ENCODE measurements at places on chromosomes 11 and 22. TPM values are rescaled to one million over a fixed set of nuclear protein-coding genes. Genes with fewer than 3 reads are reported as not detected.

GRCh38 chr22:33124471-33124870 is 66.3 kb upstream of the SYN3 start:
- DNase-seq: no peak

- DNase-seq: no peak
Measured at GRCh38 chr11:87437133-87437843, 399.6 kb downstream of the TMEM135 start.

The SLCO2B1 gene
- 4.6 TPM for total RNA-seq

DNA sequence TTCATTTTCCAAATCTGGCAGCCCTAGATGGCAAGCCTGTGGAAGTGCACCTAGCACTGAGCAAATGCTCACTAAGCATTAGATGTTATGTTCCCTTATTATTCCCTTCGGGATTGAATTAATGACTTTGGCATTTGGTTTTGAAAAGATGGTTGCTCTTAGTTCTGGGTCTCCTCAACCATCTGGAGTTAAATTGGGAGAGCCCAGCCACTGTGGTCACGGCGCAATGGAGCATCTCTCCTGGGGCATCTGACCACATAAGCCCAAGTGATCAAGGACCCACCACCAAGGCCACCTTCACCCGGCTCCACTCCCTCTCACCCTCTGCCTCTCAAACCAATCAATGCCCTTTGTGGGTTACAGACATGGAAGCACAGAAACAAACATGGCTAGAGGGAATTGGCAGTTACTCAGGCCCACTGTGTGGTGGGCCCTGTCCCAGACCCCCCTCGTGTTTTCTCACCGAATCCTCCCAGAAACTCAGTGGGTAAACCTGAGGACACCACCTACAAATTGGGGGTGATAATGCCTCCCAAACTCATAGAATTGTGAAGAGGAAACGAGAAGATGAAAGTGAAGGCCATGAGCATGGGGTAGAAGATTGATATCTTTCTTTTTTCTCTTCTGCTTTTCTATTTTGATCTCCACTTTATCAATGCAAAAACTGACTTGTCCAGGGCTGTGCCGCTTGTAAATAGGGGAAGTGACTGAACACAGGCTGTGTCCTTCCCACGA is 52.2 kb downstream of the IRAG1 start:
- no peak for DNase-seq

- DNase-seq: no peak
Measured at GRCh38 chr11:33463059-33463458, 205.9 kb downstream of the HIPK3 start.

GRCh38 chr11:8085011-8085645 is 4.1 kb downstream of the TUB start:
- no peak for DNase-seq

The IGF2 gene
- 28.6 TPM for total RNA-seq

DNA sequence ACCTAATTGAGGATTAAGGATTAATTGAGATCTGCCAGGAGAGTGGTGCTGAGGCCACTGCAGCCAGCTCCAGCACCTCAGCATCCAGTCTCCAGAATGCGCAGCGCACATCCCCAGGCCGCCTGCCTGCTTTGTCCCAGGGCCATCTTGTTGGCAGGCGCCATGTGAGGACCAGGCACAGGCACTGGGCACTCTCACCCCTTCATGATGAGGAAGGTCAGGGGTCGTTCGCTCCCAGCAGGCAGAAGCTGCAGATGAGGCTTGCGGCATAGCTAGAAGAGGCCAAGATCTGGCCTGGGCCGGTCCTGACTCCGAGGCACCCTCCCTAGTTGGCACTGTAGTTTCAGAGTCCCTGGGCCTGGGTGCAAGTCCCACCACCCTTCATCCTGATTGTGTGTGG is 6.4 kb downstream of the CABP2 start:
- no peak for DNase-seq

GRCh38 chr11:133928628-133929059 is 28.1 kb downstream of the IGSF9B start:
- no peak for DNase-seq

DNA sequence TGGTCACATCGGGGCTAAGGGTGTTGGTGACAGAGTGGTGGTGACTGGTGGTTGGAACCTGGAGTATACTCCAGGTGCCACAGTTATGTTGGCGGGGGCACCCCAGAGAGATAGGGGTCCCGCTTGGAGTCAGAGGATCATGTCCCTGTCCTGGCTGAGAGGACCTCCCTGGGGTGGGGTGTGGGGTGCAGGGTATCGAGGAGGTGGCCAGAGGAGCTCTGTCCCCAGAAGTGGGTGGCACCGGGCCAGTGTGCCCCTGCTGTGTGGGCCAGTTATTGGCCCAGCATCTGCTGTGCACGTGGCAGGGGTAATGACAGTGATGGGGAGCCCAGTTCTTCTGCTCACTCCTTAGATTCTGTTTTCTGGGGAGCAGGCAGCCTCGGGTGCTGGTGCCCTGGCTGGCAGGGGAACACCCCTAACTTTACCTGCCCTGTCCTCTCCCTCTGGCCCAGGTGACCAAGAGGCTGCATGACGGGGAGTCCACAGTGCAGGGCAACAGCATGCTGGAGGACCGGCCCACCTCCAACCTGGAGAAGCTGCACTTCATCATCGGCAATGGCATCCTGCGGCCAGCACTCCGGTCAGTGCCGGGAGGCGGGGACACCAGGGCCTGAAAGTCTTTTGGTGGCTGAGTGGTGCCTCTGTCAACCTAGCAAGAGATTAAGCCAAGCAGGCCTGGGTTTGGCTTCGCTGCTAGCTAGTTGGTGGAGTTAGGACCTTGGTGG is 56.3 kb downstream of the MYO7A start:
- no peak for DNase-seq

- DNase-seq: no peak
Measured at GRCh38 chr11:23399995-23400394, 539.7 kb upstream of the CCDC179 start.

GRCh38 chr11:46381048-46381818 is at the start of gene MDK:
Gene MDK (plus strand): TSS chr11:46381669. CDS start chr11:46382058, 389 bp downstream.
- DNase-seq: peak; percentile 23

GRCh38 chr11:133835593-133836548 is 9.4 kb downstream of the SPATA19 start:
- DNase-seq: no peak

The EFEMP2 gene
- total RNA-seq: 20.6 TPM

DNA sequence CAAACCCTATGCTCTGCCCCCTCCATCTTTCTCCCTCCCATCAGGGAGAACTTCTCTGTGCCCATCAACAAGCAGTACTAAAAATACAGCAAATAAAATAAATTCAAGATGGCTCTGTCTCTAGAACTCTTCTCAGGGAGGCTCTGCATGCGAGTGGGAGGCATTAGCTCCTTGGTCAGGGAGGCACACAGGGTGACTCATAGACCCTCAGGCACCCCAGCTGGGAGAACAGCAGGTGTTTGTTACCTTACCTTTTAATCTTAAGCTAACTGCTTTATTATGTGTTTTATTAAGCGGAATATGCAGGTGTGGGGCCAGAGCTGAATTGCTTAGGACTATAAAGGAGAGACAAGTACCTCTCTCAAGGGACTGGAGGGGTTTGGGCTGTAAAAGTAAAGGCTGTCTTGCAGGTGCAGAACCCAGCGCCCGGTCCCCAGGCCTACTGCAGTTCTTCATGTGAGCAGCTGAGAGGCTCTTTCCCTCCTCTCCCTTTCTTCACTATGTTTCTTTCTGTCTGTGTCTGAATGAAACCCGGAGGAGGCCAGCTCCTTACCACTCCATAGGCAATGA is 20.8 kb downstream of the CSNK2A3 start:
- no peak for DNase-seq

The KCNK4 gene
- total RNA-seq: not detected

The MUC5B gene
- 0.17 TPM for total RNA-seq

DNA sequence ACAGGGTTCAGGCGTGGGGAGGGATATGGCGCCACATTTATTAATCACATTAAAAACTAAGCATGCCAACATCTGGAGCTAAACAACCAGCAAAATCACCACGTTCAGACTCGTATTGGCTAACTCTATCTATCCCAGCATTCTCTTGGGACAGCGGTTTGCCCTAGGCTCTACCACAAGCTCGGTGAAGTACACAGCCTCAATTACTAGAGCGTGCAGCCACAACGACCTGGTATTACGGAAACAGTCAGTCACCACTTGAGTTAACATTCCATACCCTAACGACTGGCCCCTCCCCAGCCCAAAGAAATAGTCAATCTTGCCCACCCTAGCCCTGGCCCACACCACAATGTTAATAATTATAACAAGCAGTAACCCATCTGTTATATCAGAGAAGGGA is 32.1 kb downstream of the APOL5 start:
- no peak for DNase-seq

The OR5B21 gene
- not detected for total RNA-seq

- DNase-seq: no peak
Measured at GRCh38 chr11:285021-285893, 3.7 kb upstream of the PGGHG start.

DNA sequence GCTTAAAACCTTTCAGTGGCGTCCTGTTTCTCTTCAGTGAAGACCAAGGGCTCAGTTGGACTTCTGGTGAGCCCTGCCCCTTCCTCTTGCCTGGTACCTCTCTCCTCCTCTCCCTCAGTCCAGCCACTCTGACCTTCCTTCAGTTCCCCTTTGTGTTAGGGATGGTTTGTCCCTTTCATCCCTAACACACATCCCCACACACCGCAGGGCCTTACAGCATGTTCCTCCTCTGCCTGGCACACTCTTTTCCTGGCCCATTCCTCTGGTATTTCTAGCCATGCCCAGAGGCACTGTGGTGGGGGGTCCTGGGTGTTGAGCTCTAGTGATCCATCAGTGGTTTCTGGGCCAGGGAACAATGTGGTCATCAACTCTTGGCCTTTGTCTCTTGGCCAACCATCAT is 21.4 kb downstream of the GNAZ start:
- no peak for DNase-seq

The LDHAL6A gene
- not detected for total RNA-seq

DNA sequence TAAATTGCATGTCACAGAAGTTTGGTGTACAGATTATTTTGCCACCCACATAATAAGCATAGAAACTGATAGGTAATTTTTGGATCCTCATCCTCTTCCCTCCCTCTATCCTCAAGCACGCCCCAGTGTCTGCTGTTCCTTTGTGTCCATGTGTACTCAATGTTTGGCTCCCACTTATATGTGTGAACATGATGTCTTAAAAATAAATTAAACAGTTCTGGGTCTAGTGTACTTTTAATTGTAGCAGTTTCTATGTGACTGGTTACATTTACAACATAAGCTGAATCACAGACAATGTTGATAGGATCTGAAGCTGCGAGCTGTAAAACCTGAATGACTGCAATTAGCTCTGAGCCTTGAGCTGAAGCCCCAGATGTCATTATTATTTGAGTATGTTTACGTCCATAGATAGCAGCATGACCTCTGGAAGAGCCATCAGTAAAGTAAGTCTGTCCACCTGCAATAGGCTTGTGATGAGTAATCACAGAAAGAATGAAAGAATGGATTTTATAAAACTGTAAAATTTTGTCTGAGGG is 29.7 kb downstream of the OR10A6 start:
- no peak for DNase-seq

The TRPM5 gene
- total RNA-seq: not detected

DNA sequence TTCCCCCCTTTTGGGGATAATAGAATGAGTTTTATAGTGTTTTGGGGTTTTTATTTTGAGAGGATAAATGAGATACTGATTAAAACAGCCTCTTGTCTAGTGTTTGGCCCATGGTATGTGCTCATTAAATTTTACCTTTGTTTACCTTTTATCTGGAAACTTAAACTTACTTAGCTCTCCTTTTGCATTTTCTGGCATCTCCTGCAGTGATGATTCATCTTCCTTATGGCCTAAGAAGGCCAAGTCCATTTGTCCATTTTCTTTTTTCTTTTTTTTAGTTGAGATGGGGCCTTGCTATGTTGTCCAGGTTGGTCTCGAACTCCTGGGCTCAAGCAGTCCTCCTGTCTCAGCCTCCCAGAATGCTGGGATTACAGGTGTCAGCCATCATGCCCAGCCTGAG is 156.3 kb downstream of the COMMD9 start:
- DNase-seq: no peak

The FAM118A gene
- total RNA-seq: 20.7 TPM

The L3MBTL2 gene
- 12.8 TPM for total RNA-seq
